Stimulated activated CD4-positive, alpha-beta T cell treated with anti-CD3 and anti-CD28 coated beads, Interleukin-12 subunit alpha, Interleukin-12 subunit beta, amount 100 ng/mL, for 4 hours (primary cell): ENCODE measurements at places on chromosomes 12 and 14.

DNA sequence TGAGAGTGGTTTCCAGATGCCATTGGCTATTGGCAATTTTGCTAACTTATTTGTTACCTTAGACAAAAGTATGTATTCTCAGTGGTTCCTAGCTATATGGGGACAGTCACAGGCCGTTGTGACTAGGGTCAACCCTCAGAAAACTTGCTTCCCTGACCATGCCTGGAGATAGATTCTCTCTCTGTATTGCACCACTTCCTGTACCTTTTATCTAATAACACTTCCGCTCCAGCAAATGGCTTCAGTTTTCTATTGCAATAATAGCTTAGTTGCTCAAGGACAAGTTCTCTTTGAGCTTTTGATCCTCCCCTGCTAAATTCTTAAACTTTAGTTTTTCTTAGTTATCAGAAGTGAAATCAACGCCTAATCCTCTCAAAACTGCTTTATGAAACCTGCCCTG is 338.0 kb downstream of the RMST start:
- DNase-seq, result no peak

GRCh38 chr14:102088012-102088792 is 1.4 kb upstream of the HSP90AA1 start:
- DNase-seq, result peak; percentile 67

GRCh38 chr12:31970199-31970598 is 11.0 kb downstream of the RESF1 start:
- DNase-seq, result no peak

DNA sequence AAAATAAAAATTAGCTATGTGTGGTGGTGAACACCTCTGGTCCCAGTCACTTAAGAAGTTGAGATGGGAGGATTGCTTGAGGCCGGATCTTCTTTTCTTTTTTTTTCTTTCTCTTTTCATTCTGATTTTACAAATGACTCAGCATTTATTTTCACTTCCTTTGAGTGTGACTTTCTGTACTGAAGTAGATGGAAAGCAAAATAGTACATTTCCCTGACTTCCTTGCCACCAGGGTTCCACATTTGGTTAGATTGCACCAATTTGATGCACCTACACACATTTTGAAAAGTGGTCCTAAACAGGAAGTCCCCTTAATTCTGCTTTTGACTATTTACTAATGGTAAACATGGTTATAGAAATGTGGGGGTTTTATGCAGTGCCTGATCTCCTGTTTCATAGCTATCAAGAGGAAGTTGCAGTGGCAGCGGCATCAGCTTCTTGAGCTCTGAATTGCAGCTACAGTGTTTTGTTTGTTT is 13.0 kb upstream of the LEMD3 start:
- no peak for DNase-seq

DNA sequence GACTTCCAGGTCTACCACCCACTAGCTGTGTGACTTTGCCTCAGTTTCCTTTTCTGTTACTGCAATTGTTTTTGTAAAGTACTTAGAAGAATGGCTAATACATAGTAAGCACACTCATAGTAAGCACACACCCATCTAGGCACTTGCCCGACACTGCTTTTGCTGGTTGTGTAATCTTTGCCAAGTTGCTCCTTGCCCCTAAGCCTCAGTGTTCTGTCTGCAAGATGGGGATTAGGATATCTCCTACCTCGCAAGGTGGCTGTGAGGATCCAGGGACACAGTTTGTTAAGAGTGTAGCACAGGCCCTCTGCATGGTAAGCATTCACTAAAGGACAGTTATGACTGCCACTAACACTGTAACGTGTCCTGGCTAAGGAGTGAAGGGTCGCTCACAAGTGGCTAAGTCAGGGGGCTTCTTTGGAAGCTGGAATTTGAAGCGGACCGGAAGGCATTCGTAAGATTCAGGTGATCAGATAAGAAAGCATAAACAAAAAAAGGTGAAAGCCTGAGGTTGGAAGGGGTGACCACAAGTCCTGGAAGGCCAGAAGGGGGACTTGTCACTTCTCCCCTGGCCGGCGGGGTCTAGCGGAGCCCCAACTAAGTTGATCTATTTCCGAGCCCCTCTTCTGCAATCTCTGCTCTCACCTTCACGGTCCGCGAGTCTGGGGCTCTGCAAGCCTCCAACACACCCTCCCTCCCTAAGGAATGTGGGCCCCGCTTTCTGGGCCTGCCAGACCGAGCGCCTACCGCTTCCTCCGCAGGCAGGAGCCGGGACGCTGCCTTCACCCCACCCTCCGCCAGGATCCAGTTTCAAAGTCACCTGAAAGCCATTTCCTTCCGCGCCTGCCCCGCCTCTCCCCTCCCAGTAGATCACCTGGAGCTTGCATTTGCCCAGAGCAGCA is 1.5 kb upstream of the PLEKHG3 start:
- DNase-seq, result no peak

DNA sequence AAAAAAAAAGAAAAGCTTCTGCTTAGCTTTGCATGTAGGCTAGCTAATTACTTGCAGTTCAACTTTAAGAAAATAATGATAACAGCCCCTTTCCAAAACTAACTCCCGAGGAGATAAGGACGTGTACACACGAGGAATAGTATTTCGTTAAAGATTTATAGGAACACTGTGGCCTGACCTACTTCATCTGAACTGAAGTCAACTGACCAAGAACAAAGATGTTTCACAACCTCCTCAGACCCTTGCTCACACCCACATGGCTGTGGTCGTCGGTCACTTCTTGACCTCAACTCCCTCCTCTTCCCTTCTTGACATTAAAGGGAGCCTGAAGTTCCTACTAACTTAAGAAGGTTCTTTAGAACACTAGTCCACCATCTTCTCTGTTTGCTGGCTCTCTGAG is 25.3 kb upstream of the FAM181A start:
- DNase-seq, result no peak

GRCh38 chr12:51067771-51068170 is 15.6 kb downstream of the CSRNP2 start:
- no peak for DNase-seq

DNA sequence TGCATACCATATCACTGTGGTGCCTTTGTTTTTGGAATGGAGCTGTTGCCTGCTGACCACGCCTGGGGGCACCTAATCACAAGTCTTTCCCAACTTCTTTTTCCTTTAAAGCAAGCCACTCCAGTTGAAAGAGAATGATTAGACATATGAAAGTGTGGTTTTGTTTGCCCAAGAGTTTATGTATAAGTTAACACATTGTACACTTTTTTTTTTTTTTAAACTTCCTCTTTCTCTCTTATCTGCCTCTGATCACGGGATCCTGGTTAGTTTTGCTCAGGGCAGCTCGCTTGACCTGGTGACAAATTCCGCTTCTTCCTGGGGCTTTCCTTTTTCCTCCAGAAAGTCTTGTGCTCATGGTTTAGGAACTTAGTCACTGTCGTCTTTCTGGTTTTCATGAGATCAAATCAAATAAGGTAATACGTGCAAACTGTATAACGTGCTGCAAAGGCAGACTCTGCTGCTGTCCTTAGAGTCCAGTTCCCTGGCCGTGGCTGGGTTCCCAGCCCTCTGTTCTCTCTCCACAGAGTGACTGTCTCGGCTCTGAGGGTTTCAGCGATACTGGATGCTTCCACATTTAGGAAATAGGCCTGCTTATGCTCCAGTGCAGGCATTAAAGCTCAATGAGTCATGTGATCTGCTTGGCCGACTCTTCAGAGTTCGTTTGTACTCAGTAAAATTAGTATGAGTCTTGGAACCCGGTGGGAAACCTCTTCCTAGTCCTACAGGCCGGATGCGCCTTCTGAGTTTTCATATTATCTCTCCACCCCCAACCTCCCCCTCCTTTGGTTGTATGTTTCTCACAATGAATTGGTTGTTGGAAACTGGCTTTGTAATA is 15.2 kb downstream of the RASSF3 start:
- DNase-seq, result no peak

- no peak for DNase-seq
Measured at GRCh38 chr14:50059763-50060616, 56.4 kb downstream of the VCPKMT start.

GRCh38 chr12:46158501-46158900 is 110.3 kb downstream of the SLC38A1 start:
- no peak for DNase-seq

DNA sequence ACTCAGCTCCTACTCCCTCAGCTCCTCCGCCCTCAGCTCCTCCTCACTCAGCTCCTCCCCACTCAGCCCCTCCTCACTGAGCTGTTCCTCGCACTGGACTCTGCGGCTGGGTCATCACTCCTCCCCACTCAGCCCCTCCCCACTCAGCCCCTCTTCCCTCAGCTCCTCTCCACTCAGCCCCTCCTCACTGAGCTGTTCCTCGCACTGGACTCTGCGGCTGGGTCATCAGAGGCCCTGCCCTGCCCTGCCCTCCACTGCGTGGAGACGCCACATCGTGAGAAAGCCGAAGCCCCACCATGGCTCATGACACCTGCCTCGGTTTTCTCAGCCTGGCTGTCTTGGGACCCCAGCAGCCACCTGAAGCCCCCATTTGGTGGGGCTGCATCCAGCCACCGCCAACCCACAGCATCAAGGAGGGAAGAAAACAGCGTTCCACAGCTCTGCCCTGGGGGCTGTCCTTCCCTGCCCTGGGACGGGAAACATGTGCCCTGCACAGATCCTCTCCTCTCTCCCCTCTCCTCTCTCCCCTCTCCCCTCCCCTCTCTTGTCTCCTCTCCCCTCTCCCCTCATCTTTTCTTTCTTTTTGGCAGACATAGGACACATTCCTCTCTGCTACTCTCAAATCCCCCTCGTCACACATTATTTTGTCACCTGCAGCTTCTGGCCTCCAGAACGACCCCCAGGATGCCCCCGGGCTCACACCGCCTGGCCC is 17.7 kb downstream of the NOC4L start:
- DNase-seq, result no peak

- DNase-seq, result no peak
Measured at GRCh38 chr14:64857979-64858744, 21.5 kb downstream of the SPTB start.

GRCh38 chr12:67434671-67435370 is 165.7 kb downstream of the CAND1 start:
- no peak for DNase-seq

DNA sequence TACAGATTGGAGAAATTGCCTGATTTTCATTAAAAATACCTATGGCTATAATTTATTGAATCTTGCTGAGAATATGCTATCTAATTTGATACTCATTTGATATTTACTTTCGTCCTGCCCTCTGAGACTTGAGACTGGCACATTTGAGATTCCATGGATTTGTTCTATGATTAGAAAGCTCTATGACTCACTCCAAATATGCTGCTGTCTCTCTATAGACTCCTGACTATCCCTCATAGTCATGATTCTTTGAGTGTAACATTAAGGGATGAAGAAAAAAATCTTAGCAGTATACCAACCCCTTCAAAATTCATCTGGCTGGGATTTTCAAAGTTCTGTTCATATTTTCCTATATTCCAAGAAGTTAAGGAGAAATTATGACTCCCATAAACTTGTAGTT is 191.9 kb downstream of the LRIG3 start:
- no peak for DNase-seq

GRCh38 chr14:89294872-89295271 is 122.2 kb downstream of the FOXN3 start:
- no peak for DNase-seq

DNA sequence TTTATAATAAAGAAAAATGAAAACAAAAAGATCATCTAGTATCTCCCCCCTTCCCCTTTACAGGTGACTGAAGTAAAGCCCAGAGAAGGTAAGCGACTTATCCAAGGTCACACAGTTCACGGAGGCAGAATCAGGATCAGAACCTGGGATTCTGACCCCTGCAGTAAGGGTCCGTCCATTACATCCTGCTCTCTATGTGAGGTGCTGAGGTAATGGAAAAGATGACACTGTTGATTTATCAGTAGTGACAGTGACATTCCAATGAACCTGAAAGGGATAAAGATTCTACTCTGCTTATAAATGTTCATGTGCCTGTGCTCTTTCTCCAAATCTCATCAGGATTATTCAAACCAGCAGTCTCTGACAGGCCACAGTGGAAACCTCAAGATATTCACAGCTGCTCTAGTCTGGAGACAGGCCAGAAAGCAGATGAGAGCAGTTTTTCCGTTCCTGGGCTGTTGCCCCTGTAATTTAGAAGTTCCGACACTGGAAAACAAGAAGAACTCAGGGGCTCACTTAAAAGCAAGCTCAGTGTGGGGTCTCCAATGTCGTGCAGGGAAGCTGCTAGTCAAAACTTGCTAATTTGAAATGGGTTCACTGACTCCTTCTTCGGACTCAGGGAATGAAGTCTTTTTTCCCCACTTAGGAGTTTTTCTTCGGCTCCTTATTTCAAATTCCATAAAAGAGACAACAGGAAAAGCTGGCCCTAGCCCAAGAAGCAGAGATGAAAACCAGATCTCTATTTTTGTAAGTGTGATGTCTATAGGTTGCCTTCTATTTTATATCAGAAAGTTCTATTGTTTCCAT is 131.8 kb upstream of the EEA1 start:
- no peak for DNase-seq

DNA sequence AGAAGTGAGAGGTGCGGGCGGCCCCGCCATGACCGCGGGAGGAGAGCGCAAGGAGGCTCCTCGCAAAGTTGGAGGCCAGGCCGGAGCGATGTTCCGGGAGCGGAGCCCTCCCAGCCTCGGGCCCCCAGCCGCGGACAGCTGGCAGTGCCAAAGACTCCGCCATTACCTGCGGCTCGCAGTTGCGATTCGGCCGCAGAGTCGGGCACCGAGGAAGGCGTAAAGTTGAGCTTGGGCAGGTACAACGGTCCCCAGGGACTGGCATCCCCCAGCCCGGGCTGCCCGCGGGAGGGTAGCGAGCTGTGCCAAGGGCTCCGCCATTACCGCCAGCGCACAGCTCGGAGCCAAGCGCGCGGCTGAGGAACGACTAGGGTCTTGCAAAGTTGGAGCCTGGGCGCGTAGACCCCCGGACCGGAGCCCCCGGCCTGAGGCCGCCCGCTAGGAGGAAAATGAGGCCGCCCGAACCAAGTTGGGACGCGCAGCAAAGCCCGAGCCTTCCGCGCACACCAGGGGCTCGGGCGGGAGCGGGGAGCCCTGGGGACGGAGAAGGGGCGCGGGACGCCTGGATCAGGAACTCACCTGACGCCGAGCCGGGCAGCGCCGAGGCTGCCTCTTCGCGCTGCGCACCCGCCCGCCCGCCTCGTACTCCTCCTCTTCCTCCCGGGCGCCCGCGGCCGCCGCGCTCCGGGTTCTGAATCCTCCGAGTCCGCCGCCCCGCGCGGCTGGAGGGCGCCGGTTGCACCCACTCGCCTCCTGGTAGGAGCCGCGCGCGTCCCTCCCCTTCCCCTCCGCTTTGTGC is 677 bp downstream of the NOS1 start:
- no peak for DNase-seq

- DNase-seq, result no peak
Measured at GRCh38 chr12:42612231-42612613, 22.7 kb upstream of the PRICKLE1 start.

- no peak for DNase-seq
Measured at GRCh38 chr14:68703093-68703492, 89.8 kb downstream of the ZFP36L1 start.
